ENCODE measurements at places on chromosomes 2 and 18.

- no peak for DNase-seq
These were observed 65.9 kb downstream of the BCL2 start for GRCh38 chr18:63253428-63254372.

DNA sequence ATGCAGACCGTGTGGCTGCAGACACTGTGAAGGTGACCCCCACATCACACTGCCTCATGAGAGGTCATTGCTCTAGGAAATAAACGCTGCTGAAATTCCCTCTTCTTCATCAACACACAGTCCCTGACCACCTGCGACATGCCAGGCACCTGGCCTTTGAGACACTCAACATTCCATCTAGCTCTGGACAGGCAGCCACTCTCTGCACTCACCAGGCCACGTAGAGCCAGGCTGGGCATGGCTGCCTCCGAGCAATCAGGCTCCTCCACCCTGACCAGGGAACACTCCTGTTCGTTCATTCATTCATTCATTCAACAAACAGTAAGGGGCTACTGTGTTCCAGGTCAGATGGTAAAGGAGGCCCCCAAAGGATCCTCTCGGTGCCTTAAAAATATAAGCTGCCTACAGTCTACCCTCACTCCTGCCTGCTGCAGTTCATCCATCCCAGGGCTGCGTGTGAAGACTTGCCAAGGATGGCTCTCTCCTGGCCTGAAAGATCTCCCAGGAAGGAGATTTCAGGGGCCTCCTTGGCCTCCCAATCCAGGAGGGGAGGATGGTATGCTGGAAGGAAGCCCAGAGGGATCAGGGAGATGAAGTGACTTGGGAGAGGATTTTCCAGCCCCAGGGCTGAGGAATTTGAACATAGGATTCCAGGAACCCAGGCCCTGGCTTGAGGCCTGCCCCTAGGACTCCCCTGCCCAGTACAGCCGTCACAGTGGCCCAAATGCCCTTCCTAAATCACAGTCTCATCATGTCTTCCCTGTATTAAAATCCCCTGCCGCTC, 66.7 kb downstream of the TNS1 start:
- DNase-seq = no peak

GRCh38 chr2:43356774-43357173, 130.4 kb upstream of the ZFP36L2 start:
- DNase-seq = no peak

- DNase-seq = no peak
These were observed 250.4 kb upstream of the SIX2 start for GRCh38 chr2:45259547-45260160.

DNA sequence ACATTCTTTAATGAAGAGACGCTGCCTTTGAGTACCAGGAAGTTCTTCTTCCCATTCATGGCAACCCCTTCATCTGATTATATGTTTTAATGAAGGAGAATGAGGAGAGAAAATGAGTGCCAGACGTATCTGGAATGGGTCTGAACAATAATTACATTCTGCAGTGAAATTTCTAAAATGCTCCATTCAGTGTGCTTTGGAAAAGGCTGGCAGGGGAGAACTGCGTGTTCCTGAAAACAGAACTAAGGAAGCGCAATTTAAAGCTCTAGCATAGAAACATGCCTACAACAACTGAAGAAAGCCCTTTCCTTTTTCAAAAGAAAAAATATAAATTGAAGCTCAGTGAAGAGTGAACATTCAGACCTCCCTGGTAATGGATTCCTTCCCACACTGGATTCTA, 58.8 kb downstream of the BOD1L2 start:
- no peak for DNase-seq

DNA sequence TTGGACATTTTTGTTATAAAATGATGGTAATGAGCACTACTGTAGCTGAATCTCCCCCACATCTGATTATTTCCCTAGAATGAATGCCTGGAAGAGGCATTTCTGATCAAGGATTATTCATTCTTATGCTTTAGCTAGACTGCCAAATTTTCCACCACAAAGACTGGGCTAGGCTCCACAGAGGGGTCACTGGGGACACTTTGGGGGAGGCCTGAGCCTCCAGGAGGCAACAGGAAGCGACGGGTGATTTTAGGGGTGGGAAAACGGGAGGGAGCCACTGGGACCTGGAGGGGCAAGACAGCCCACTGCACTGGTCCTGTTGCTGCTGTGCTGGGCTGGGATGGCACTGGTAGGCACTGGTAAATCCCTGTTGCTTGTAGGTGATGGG, 2.4 kb upstream of the ASB1 start:
- no peak for DNase-seq

DNA sequence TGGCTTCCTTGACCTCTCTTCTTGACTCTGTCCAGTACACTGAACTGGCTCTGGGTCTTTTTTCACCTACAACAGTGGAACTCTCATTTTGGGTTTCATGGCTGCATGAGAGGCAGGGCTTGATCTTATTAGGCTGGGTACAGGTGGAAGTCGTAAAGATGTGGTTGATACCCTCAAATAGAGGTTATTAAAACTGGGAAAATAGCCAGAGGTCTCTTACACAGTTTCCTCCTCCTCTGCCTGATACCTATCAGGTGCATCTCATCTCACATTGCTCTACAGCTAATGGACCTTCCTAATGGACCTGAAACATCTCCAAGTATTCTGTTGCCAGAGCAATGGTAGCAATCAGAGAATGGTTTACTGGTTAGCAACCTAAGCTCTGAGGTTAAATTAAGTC, 231.8 kb downstream of the ETAA1 start:
- no peak for DNase-seq

DNA sequence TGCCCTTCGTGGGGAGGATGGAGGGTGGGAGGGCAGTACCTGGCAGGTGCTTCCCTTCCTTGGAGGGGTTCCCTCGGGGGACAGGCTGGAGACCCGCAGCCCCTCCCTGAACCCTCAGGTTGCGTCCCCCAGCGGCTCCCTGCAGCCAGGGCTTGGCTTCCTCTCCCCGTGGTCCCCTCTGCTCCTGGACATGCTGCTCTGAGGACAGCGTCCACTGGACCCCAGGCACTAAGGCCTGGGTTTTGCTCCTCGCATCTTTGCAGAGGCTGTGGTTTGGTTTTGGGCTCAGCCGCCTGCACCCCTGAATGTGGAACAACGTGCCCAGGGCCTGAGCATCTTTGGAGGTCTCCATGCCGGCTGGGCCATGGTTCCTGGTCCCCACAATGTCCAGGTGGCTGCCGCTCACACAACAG, 133.5 kb downstream of the PTGR3 start:
- no peak for DNase-seq

GRCh38 chr2:796141-796985, 119.2 kb upstream of the TMEM18 start:
- no peak for DNase-seq

GRCh38 chr2:218329826-218330593, 26.6 kb upstream of the CATIP start:
- no peak for DNase-seq

DNA sequence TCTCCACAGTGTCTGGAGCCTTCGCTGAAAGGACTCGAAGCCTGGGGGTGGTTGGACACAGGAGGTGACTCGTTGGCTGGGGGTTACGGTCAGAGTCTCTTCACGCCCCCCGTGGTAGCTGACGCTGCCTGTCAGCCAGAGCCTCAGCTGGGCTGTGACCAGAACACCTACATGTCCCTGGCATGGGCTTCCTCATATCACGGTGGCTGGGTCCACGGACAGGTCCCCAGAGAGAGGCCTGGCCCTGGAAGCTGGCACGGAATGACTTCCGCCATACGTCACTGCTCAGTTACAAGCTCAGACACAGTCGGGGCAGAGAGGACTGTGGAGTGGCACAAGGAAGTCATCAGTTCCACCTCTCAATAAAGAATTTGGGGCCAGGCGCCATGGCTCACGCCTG, 28.5 kb downstream of the ITGB1BP1 start:
- DNase-seq = no peak

Measured in activated CD8-positive, alpha-beta memory T cell treated with anti-CD3 and anti-CD28 coated beads for 1 hour (primary cell).